Liver (tissue), 10 donors: ENCODE measurements at places on chromosomes 12 and 14. TPM values are rescaled to one million over a fixed set of nuclear protein-coding genes. Genes with fewer than 3 reads are reported as not detected.

KCTD10 gene
- total RNA-seq = 8.4 TPM

FAM90A1 gene
- total RNA-seq = not detected

DNAJC22 gene
- 16.6 TPM for total RNA-seq

PIWIL1 gene
- total RNA-seq = not detected

AQP6 gene
- not detected for total RNA-seq

SDSL gene
- total RNA-seq = 22.4 TPM

CIROP gene
- not detected for total RNA-seq

DNA sequence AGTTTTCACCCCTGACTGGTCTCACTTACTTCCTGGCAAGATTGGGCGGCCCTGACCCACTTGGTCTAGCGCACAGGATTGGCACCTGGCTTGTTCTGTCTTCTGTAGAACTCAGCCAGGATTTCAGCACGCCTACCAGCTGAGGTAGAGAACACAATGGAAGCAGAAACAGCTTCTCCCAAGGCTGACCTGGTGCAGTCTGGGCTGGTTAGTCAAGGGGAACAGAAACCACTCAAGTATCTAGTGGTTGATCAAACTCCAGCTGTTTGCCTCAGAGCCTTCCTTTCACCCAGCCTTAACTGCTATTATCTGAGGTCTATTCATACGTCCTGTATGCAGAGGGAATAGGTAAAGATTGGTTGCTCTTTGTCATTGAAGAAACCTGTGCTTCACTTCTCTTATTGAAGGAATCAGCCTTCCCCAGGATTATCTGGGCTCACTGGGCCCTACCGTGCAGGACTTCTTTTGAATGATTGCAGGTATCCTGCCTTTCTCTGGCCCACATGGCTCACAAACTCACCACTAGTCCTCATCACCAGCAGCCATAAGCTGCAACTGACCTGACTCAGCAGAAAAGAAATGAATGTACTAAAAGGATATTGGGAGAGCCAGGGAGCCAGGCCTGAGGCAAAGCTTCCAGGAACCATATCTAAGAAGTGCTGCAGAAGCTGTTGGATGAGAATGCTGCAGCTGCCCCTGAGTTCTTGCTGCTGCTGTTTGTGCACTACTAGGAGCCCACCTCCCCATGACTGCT is 2.5 kb upstream of the PLEKHD1 start:
- DNase-seq = no peak
- H3K36me3 ChIP-seq = no peaks in the 10 kb centered on the region
- H3K27me3 ChIP-seq = peaks cover 2% of the 10 kb centered on the region
- peaks cover 10% of the 10 kb centered on the region for H3K4me1 ChIP-seq
- no peak overlapping the region for H3K27ac ChIP-seq

- no peak overlapping the region for H3K4me3 ChIP-seq
- no peaks in the 10 kb centered on the region for H3K36me3 ChIP-seq
- H3K4me1 ChIP-seq = no peaks in the 10 kb centered on the region
- H3K27ac ChIP-seq = no peak overlapping the region
These were observed 229.7 kb upstream of the NPAS3 start for GRCh38 chr14:32709027-32709426.

GRCh38 chr14:75399843-75400775 is 27.7 kb upstream of the JDP2 start:
- no peaks in the 10 kb centered on the region for H3K36me3 ChIP-seq
- no peak overlapping the region for H3K27ac ChIP-seq
- H3K27me3 ChIP-seq = no peaks in the 10 kb centered on the region
- DNase-seq = no peak

DNA sequence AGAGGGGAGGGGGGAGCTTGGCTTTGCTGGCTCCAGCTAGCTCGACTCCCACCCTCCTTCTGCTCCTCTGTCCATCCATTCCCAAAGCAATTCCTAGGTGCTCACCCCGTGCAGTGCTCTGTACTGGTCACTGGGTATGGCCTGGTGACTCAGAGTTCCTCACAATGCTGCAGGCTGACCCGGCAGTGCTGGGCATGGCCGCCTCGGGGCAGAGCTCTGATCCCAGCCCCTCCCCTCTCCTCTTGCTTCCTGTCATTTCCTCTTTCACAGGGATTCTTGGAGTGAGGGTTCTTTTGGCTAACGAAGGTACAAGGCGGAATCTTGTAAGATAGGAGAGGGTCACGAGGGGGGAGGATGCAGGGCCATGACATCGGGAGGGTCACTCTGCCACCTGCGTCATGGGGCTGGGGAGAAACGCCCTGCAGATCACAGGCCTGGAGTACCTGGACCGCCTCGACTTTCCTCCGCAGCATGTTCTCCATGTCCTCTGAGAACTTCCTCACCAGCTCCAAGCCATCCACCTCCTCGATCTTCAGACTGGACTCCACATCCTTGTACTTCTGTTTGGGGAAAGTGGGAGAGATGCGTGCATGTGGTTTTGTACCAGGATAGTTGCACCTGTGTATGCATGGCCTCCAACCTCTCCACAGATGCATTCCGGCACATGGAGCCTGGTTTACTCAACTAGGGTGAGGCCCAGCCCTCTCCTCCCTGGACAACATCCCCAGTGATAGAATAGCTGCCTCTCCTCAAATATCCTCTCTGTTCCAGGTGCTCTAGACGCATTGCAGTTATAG is 5.7 kb downstream of the CACNA2D4 start:
- no peak overlapping the region for H3K27ac ChIP-seq
- no peaks in the 10 kb centered on the region for H3K36me3 ChIP-seq
- peak; percentile 28 for DNase-seq
- H3K27me3 ChIP-seq = peaks cover 3% of the 10 kb centered on the region
- H3K4me3 ChIP-seq = no peak overlapping the region

- no peak overlapping the region for H3K4me3 ChIP-seq
- DNase-seq = no peak
- no peaks in the 10 kb centered on the region for H3K27me3 ChIP-seq
- peaks cover 29% of the 10 kb centered on the region for H3K36me3 ChIP-seq
- no peak overlapping the region for H3K27ac ChIP-seq
These were observed 111.6 kb downstream of the HECTD4 start for GRCh38 chr12:112270673-112271072.

- H3K27me3 ChIP-seq = no peaks in the 10 kb centered on the region
- no peak overlapping the region for H3K27ac ChIP-seq
- H3K4me1 ChIP-seq = no peaks in the 10 kb centered on the region
- H3K4me3 ChIP-seq = no peak overlapping the region
These were observed 175.9 kb downstream of the TRHDE start for GRCh38 chr12:72448089-72448488.

- H3K4me3 ChIP-seq = no peak overlapping the region
- no peak for DNase-seq
- peak overlapping the region; percentile 16 for H3K27ac ChIP-seq
- H3K36me3 ChIP-seq = no peaks in the 10 kb centered on the region
- H3K27me3 ChIP-seq = no peaks in the 10 kb centered on the region
These were observed 9.4 kb downstream of the GCH1 start for GRCh38 chr14:54893151-54893760.

- H3K27ac ChIP-seq = no peak overlapping the region
- no peaks in the 10 kb centered on the region for H3K4me1 ChIP-seq
- H3K4me3 ChIP-seq = no peak overlapping the region
- H3K36me3 ChIP-seq = no peaks in the 10 kb centered on the region
- H3K27me3 ChIP-seq = no peaks in the 10 kb centered on the region
- DNase-seq = no peak
These were observed 39.5 kb downstream of the VWF start for GRCh38 chr12:6084969-6085450.

DNA sequence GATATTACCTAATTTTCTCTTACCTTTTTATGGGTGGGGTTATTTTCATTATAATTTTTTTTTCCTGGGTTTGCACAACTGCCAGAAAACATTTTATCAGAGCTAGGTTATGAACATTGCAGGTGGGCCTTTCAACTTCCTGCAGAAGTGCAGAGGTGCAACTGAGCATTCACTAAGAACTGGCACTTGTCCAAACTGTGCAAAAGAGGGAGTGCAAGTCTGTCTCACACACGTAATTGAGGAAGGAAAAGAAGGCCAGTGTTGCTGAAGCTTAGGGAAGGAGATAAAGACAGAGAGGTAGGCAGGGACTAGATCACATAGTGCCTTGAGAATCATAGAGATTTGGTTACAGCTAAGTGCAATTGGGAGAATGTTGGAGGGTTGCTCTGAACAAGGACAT is 14.1 kb upstream of the AMN1 start:
- H3K27me3 ChIP-seq = no peaks in the 10 kb centered on the region
- no peak overlapping the region for H3K4me3 ChIP-seq
- DNase-seq = no peak
- H3K27ac ChIP-seq = no peak overlapping the region
- H3K4me1 ChIP-seq = peaks cover 3% of the 10 kb centered on the region
- no peaks in the 10 kb centered on the region for H3K36me3 ChIP-seq

GRCh38 chr12:129662234-129662633 is 241.6 kb downstream of the TMEM132D start:
- no peak overlapping the region for H3K4me3 ChIP-seq
- H3K27ac ChIP-seq = no peak overlapping the region
- no peaks in the 10 kb centered on the region for H3K27me3 ChIP-seq
- no peaks in the 10 kb centered on the region for H3K4me1 ChIP-seq
- no peak for DNase-seq

DNA sequence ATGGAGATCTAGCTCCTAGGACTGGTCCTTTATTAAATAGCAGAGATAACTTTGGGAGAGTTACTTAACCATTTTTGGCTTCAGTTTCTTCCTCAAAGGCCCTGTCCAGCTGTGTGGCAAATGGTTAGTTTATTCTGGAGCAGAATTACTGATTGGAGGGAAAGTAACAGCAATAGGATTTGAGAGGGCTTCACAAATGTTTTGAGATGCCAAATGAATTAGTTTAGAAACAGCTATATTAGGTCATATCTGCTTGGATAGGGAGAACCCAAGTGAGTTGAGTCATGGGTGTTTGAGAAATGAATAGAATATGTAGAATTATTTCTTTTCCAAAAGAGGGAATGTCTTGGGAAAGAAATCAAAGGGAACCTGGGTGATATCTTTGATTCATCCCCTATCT is 17.5 kb downstream of the RASSF3 start:
- H3K4me1 ChIP-seq = peaks cover 5% of the 10 kb centered on the region
- no peaks in the 10 kb centered on the region for H3K27me3 ChIP-seq
- no peak overlapping the region for H3K4me3 ChIP-seq
- no peaks in the 10 kb centered on the region for H3K36me3 ChIP-seq

GRCh38 chr12:24483732-24484131 is 465.2 kb downstream of the BCAT1 start:
- no peak for DNase-seq
- no peaks in the 10 kb centered on the region for H3K27me3 ChIP-seq
- H3K36me3 ChIP-seq = no peaks in the 10 kb centered on the region

DNA sequence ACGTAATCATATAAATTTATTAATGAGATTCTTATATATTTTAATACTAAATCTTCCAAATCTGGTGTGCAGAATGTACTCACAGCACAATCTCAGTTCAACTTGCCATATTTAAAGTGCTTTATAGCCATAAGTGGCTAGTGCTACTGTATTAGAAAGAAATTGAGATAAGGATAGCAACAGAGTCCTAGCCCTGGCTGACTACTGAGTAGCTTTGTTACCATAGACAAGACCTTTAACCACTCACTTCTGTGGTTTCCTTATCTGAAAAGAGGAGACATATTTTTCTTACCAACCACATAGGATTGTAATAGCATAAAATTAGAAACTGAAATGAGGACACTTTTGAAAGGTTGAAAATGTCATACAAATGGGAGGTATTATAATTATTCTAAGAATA is 2.0 kb upstream of the CHURC1 start:
- no peak for DNase-seq
- no peaks in the 10 kb centered on the region for H3K27me3 ChIP-seq
- no peaks in the 10 kb centered on the region for H3K36me3 ChIP-seq
- H3K4me1 ChIP-seq = peaks cover 3% of the 10 kb centered on the region
- no peak overlapping the region for H3K4me3 ChIP-seq
- H3K27ac ChIP-seq = no peak overlapping the region

GRCh38 chr14:69673104-69673503 is 61.7 kb downstream of the SUSD6 start:
- peak overlapping the region; percentile 76 for H3K27ac ChIP-seq
- DNase-seq = no peak
- peaks cover 29% of the 10 kb centered on the region for H3K4me1 ChIP-seq
- H3K27me3 ChIP-seq = no peaks in the 10 kb centered on the region
- no peak overlapping the region for H3K4me3 ChIP-seq
- H3K36me3 ChIP-seq = no peaks in the 10 kb centered on the region

DNA sequence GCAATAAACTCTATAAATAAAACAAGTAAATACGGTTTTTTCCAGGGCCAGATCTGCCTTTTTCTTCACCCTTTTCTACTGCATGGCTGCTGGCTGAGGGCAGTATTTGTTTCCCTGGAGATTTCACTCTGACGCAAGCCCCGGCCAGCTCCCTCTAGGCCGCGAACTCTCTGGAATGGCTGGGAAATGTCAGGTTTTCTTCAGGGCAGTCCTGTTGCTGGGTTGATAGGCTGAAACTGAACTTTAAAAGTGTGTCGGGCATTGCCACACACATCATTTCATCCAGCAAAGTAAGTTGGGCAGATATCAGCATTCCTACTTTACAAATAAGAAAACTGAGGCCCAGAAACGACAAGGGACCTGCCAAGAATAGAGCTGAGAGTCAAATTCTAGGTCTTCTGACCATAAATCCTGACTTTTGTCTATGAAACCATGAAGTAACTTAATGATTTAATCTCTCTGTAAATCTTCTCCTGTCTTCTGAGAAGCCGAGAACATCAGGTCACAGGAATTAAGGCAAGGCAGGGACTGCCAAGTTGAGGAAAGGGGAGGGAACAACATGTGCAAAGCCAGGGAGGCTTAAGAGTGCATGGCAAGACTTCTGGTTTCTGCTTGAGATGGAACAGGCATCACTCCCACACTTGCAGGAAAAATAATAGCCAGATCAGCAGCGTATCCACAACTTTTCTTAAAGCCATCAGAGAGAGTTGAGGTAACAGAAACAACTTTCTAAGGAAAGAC is 205.0 kb upstream of the CCDC196 start:
- no peak overlapping the region for H3K4me3 ChIP-seq
- H3K27ac ChIP-seq = no peak overlapping the region
- no peaks in the 10 kb centered on the region for H3K27me3 ChIP-seq
- H3K4me1 ChIP-seq = no peaks in the 10 kb centered on the region
